ENCODE measurements at places on chromosomes 7 and 10.
A peak's percentile ranks its signal among the peaks of the same experiment; 100 is the strongest.

- no peak for DNase-seq
These were observed 12.2 kb downstream of the BHLHA15 start for GRCh38 chr7:98223351-98223897.

DNA sequence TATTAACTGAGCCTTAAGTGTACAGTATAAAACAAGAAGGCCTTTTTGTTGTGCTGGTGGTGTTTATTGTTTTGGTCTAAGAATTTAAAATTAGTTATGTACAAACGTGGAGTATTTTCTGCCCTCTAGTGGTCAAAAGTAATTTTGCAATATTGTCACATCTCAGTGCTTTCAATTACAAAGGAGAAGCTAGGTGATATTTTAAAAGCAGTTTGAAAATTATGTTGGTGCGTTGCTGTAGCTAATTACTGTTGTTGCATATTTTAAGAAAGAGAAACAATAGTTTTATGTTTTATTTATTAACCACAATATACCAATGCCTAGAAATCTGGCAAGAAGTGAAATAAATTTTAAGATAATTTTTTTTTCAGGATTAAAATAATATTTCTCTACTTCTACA is 11.4 kb downstream of the NPVF start:
- DNase-seq, result peak; percentile 21

- DNase-seq, result no peak
These were observed 870.5 kb downstream of the LRMDA start for GRCh38 chr10:76301950-76302349.

GRCh38 chr7:71290452-71290851 is 158.5 kb downstream of the GALNT17 start:
- no peak for DNase-seq

GRCh38 chr10:105534086-105534485 is 893.0 kb downstream of the SORCS3 start:
- no peak for DNase-seq

DNA sequence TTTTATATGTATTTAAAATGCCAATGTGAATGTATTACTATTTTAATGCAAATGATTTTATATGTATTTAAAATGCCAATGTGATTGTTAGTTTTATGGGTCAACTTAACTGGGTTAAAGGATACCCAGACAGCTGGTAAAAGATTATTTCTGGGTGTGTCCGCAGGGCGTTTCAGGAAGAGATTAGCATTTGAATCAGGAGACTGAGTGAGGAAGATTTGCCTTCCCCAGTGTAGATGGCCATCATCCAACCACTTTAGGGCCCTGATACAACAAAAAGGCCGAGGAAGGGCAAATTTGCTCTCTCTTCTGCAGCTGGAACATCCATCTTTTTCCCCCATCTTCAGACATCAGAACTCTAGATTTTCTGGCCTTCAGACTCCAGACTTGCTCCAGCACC is 116.2 kb downstream of the BAMBI start:
- no peak for DNase-seq

- no peak for DNase-seq
These were observed 58.6 kb downstream of the EBLN1 start for GRCh38 chr10:22159180-22159579.

DNA sequence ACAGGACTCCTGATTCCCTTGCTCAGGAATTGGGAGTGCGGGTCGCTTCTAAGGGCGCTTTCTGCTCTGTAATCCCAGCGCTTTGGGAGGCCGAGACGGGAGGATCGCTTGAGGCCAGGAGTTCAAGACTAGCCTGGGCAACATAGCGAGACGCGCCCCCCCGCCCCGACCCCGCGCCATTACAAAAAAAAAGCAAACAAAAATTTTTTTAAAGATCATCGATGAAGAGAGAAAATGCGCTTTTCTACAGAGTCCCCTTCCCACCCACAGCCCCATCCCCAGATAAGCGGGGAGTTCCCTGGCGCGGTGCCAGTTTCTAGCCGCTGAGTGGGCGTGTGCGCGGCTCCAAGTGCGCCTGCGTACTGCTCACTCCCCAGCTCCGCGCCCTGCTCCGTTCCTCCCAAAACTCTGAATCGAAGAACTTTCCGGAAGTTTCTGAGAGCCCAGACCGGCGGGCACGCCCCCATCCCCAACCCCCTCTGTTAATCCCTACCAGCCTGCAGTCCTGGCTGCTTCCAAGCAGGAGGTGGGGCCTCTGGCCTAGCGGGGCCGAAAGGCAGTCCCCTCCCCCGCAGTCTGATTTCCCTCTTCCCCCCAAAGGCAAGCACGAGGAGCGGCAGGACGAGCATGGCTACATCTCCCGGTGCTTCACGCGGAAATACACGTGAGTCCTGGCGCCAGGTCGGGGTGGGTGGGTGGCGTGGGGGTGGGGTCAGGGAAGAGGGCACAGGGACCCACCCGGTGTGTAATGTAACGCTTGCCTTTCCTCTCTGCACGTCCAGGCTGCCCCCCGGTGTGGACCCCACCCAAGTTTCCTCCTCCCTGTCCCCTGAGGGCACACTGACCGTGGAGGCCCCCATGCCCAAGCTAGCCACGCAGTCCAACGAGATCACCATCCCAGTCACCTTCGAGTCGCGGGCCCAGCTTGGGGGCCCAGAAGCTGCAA is 1.0 kb downstream of the HSPB1 start:
- peak; percentile 86 for DNase-seq

DNA sequence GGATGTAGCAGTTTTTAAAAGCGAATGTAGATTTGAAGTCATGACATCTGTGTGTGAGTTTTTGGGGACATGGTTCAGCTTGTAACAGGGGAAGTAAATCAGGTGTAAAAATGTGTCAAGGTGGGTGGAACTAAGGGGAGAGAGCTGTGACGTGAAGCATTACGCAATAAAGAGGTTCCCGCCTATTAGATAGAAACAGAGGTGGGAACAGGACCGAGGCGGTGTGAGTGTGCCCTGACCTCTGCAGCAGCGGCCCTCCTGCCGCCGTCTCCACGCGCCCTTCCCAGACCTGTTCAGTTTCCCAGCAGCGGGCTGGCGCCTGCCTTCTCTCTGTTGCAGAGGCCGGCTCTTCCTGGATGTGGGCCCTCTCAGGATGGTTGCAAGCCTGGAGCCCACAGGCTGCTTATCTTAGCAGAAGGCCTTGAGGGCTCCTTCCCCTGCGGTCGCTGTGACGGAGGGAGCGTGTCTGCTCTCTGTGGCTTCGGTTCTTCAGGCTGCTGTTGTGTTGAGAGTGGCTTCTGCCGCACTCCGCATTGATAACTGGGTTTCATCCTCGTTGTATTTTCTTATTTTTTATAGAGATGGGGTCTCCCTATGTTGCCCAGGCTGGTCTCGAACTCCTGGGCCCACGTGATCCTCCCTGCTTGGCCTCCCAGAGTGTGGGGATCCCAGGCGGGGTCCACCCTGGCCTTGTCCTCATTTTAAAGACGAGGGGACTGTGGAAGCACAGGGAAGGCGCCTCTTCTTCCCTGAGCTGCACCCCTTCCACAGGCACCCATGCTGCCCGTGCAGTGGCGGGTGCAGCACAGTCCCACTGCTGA is 65.0 kb downstream of the DNAJB6 start:
- DNase-seq, result no peak

- DNase-seq, result no peak
These were observed 56.2 kb upstream of the APBB1IP start for GRCh38 chr10:26381986-26382385.

DNA sequence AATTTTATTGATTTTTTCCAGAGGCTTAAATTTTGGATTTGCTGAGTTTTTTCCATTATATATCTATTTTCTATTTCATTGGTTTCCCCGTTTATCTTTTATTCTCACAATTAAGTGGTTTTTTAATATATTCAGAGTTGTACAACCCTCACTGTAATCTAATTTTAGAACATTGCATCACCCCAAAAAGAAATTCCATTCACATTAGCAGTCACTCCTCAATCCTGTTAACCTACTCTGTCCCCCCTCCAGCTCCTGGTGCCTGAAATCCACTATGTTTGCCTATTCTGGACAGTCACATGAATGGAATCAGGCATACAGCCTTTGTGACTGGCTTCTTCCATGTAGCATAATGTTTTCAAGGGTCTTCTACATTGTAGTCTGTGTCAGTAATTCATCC is 55.8 kb upstream of the ITGA8 start:
- DNase-seq, result peak; percentile 47

DNA sequence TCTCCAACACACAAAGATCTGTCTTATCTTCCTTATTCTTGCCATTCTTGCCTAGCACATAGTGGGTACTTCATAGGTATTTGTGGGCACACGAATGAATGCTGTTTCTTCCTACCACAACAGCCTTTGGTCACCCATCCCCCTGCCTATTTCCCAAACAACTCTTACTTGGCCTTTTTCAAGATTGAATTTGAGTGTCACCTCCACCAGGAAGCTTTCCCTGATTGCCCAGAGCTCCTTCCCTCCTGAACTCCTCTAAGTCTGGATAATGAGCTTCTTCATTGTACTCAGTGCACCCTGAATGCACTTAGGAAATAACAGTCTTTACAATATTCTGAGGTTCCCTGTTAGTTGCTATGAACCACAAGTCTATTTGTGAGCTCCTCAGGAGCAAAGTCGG is 11.6 kb upstream of the PDZD8 start:
- no peak for DNase-seq

DNA sequence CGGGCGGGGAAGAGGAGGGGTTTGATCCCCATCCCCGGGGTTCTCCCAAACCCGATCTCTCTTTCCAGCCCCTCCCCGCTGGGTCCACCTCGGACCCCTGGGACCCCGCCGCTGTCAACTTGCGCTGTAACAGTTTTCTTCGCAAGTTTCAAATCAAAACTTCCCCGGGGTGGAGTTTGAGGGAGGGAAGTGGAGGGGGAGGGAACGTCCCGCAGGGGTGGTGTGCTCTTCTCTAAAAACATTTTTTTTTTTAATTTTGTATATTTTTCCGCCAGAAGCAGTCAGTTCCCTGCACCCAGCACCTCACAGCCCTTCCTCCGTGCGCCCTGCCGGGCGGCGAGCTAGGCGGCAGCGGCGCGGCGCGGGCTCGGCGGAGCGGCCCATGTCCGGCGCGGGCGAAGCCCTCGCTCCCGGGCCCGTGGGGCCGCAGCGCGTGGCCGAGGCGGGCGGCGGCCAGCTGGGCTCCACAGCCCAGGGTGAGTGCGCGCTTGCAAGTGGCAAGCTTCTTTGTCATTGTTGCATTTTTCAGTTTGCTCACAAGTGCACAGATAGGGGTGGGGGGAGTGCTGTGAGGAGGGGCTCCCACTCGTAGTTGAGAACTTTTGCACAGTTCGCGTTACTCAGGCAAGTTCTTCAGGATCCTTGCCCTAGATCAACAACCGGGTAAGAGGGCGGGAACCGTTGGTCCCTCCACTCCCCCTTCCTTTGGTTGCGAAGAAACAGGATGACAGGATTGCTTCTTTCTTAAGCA is 933 bp downstream of the MDFIC start:
- DNase-seq, result peak; percentile 59

DNA sequence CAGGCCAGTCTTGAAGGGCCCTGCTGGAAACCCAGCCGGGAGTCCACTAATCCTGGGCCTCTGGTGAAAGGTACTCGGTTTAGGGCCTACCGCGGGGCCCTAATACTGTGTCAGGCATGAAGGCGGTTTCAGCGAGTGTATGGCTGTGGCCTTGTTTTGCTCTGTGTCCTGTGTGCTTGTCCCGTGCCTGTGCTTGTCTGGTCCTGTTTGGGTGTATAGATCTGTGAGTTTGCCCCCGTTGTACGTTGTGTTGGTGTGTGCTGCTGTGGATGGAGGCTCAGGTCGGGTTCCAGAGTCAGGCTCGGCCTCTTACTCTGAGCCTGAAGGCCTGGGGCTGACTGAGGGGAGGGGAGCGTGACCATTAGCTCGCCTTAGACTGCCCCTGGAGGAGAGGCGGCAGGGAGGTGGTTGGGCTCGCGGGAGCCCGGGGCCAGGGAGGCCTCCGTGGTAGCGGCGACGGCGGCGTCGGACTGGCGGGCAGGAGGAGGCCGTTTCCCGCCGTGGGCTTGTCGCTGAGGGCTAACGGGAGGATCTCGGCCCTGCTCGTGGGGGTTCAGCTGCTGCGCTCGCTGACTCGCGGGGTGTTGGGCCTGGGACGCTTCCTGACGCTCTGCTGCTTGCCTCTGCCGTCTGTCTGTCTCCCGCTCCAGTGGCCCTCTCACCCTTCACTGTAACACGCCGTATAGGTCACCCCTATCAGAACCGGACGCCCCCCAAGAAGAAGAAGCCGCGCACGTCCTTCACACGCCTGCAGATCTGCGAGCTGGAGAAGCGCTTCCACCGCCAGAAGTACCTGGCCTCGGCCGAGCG is 2.6 kb downstream of the TLX1 start:
- no peak for DNase-seq

DNA sequence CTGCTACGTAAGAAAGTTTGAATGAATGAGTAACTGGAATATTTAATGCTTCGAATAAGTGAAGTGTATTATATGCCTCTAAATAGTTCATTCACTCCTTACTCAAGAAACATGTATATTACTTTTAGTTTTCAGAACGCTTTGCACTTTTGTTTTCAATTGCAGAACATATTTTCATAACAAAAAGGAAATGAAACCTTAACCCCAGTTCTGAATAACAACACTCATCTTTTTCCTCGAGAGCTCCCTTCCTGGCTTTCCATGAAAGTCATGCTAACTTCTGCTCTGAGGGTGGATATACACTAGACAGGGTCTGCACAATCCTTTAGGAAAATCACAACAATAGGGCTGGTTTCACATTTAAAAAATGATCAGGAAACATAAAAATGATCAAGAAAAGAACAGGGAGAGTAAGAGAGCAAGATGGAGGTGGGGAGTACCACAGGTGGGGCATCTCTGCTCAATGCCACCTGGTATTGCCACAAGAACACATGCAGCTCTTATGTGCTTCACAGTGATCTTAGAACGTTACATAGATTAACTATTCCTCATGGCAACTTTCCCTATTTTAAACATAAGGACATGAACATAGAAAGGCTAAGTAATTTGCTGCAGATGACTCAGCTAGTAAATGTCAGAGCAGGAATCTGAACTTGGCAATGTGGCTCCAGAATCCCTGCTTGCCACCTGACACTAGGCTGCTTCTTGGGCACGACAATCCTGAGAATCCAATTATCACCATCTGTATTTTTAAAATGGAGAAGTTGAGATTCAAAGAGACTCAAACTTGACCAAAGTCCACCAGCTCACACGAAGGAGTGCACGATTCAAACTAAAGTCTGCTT is 219.5 kb upstream of the AOAH start:
- DNase-seq, result no peak

GRCh38 chr10:48765527-48765926 is 80.9 kb downstream of the WDFY4 start:
- DNase-seq, result no peak

DNA sequence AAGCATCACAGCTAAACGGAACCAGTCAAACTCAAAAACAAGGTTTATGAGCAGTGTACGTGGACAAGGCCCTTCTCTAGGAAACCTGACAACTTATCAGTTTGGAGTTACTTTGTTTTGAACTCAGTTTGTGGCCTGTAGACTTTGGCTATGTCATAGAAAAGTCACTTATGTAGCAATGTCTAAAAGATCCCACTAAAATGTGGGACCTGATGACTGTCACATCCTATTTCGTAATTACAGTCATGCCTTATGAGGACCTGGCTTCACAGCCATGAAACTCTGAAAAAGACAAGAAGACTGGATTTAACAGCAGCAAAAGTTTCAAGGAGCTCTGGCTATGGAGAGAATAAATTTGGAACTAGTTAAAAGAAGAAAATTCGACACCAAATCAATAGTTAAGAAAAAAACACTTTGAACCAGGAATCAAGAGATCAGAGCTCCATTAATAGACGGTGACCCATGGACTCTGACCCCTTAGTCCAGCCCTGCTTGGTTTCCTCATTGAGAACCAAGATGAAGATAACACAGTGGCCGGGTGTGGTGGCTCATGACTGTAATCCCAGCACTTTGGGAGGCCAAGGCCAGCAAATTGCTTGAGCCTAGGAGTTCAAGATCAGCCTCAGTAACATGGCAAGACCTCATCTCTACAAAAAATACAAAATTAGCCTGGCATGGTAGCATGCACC is 204.3 kb downstream of the SFMBT2 start:
- no peak for DNase-seq

GRCh38 chr7:118140468-118140867 is 43.5 kb upstream of the LSM8 start:
- no peak for DNase-seq
